ENCODE measurements at places on chromosomes 2 and 18. TPM values are rescaled to one million over a fixed set of nuclear protein-coding genes. Genes with fewer than 3 reads are reported as not detected.

Gene PLGLB1
- total RNA-seq = 6.6 TPM

Gene RAB27B
- total RNA-seq = 22.9 TPM

Gene MAPK4
- total RNA-seq = 14.0 TPM

Gene KLHL14
- 39.6 TPM for total RNA-seq

Gene DUSP19
- total RNA-seq = 9.8 TPM

Gene CFAP210
- 0.74 TPM for total RNA-seq

Gene TMEM87B
- 6.1 TPM for total RNA-seq
